Brain (organoid and tissue), 16 donors: ENCODE measurements at places on chromosomes 5 and 9. TPM values are rescaled to one million over a fixed set of nuclear protein-coding genes. Genes with fewer than 3 reads are reported as not detected.

Gene IFNA10
- not detected for polyA plus RNA-seq

Gene TNFSF15
- polyA plus RNA-seq, result 0.08 TPM

Gene CDH6
- 1.9 TPM for polyA plus RNA-seq

Gene CCNO
- 7.5 TPM for polyA plus RNA-seq

Gene GARIN3
- not detected for polyA plus RNA-seq

Gene NANS
- 33.7 TPM for polyA plus RNA-seq

Gene ACTBL2
- polyA plus RNA-seq, result not detected

Gene IL33
- 0.78 TPM for polyA plus RNA-seq

Gene PRRX2
- 0.51 TPM for polyA plus RNA-seq

Gene CBY3
- not detected for polyA plus RNA-seq

Gene SARDH
- 4.7 TPM for polyA plus RNA-seq

Gene PAIP2
- 136 TPM for polyA plus RNA-seq

Gene FOXE1
- 0.32 TPM for polyA plus RNA-seq

Gene OR1Q1
- polyA plus RNA-seq, result not detected

Gene SLC25A2
- polyA plus RNA-seq, result not detected

Gene BTNL8
- 0.42 TPM for polyA plus RNA-seq

Gene QRFP
- polyA plus RNA-seq, result not detected

Gene GAPVD1
- polyA plus RNA-seq, result 18.4 TPM

Gene FOXD1
- polyA plus RNA-seq, result 7.1 TPM

Gene PCDHGA10
- 2.3 TPM for polyA plus RNA-seq

Gene PTPDC1
- 10.2 TPM for polyA plus RNA-seq

Gene PAEP
- not detected for polyA plus RNA-seq

Gene MUSK
- polyA plus RNA-seq, result not detected

Gene PCDHA13
- 0.36 TPM for polyA plus RNA-seq
